GM04503 (cell line): ENCODE measurements at places on chromosomes 12 and 14.

- no peak for DNase-seq
Measured at GRCh38 chr14:63956326-63956725, 103.5 kb downstream of the SYNE2 start.

DNA sequence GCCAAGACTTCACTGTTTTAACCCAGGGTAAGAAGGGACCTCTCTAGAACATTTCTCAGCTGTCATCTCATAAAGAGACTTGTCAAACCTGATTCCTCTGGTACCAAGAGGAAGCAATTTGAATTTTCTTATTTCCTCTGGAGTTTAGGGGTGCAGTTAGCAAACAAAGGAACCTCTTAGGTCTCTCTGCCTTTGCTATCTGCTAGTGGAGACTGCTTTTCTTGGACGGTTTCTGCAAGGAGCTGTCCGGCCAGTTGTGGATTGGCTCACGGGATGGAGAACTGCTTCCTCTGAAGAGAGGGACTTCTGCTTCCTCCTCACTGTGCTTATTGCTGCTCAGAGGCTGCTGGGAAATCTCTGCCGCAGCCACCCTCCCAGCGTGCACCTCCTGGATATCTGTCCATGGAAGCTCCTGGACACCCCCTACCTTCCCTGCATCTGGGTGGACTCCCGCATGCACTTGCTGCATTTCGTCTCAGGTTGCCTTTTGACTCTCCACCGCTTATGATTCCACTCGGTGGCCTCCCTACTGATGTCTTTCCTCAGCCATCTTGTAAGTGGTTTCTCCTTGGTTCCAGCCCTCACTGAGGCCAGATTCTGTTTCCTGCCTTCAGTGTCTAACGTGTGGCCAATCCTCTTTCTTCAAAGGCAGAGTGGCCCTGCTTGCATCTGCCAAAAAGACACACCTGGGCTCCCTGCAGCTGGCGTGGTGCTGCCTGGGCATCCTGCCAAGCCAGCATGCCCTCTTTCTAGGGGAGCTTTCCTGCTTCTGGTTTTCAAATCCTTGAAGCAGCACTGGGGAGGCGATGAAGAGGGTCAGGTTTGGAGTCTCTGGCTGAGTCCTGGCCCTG is 187.3 kb downstream of the CHST11 start:
- DNase-seq, result no peak

- DNase-seq, result no peak
Measured at GRCh38 chr12:58470266-58471010, 449.9 kb downstream of the LRIG3 start.

DNA sequence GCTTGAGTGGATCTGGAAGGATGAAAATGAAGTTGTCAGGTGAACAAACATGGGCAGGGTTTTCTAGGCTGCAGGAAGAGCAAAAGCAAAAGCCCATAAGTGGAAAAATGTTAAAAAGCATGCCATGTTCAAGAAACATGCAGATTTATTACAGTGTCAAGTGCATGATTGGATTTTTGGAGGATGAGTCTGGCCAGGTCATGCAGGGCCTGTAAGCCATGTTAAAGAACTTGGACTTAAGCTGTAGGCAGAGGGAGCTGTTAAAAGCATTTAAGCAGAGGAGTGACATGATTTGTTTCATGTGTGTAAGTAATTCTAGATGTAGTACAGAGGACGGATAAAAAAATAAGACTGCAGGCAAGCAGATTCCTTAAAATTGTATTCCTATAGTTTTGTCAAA is 16.3 kb upstream of the SINHCAF start:
- DNase-seq, result no peak

GRCh38 chr12:69998011-69998410 is 173.0 kb downstream of the MYRFL start:
- no peak for DNase-seq

DNA sequence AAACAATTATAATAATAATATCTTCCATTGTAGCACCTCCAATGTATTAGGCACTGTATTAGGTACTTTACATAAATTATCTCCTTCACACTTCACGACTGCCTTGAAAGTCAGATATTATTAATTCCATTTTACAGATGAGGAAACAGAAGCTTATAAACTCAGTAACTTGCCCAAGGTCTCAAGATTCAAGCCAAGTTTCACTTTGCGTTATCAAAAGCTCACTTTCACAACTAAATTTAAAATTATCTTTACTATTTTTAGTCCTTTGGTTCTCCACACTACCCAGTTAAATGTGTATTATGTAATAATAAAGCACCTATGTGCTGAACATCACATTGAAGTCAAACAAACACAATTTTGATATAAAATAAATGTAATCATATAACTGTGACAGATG is 55.8 kb downstream of the NUMB start:
- DNase-seq, result no peak

DNA sequence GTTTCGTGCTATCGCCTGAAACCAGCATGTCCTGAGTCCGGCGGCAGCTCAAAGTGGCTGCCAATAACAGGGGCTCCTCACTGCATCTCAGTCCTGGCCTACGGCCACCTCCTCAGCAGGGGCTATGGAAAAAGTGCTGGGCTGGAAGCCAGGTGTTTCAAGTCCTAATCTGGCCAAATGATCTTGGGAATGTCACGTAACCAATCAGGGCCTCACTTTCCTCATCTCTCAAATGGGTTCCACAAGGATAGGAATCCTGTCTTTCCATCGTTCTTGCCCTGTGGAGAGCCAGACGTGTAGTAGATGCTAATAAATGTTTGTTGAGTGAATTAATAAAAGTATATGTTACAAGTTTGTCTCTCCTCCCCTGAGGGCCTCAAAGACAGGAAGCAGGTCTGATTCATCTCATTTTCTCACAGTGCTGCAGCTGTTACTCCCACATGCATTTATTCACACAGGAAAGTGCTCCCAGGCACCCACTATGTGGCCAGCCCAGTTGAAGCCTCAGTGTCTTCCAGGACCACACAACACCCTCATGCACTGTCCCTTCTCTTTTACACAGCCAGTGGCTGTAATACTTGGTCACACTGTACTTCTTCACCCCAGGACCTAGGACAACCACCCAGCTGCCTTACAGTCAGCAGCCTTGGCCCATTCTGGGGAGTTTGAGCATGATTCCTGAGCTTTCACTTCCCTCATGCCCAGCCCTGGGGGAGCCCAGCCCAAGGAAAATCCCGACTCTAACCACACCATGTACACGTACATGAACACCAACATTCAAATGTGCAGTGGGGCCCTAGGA is 5.0 kb downstream of the CMKLR1 start:
- DNase-seq, result peak; percentile 11

GRCh38 chr12:129614221-129614885 is 289.5 kb downstream of the TMEM132D start:
- DNase-seq, result no peak

- DNase-seq, result no peak
Measured at GRCh38 chr14:52551696-52552062, 626 bp downstream of the TXNDC16 start.

- no peak for DNase-seq
Measured at GRCh38 chr12:132554845-132555630, 55.3 kb downstream of the LRCOL1 start.

- DNase-seq, result no peak
Measured at GRCh38 chr12:92027701-92028440, 117.8 kb downstream of the BTG1 start.

DNA sequence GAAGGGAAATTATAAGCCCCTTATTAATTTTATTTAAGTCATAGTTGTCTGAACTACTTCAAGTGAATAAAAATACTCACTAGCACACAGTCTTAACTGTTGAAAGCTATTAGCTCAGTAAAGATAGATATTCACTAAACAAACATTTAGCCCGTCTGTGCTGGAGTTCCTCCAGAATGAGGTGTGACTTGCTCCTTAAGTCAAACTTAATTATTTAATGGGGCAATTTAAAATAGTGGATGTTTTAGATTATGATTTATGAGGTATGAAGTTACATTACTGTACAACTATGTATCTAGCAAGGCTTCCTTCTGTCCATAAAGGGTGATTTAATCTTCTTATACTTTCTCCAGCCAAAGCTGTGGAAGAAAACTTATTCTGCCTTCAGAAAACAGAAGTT is 414.0 kb upstream of the FLRT2 start:
- DNase-seq, result no peak

GRCh38 chr14:54138354-54139038 is 181.9 kb upstream of the BMP4 start:
- DNase-seq, result no peak

DNA sequence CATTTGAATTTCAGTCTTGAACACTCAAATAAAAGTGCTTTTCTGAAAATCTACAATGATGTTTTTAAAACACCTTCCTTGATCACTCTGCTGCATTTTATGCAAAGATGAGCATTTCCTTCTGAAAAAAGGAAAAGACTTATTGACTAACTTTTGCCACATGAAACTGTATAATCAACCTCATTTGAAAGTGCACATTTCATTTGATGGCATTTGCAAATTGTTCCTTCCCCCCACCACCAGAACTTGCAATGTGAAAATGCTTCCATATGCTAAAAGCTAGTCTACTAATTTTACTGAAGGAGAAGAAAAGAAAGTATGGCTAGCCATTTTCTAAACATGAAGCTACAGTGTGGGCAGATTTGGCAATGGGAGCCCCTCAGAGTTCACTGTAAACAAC is 159.2 kb downstream of the RAD51B start:
- DNase-seq, result no peak

DNA sequence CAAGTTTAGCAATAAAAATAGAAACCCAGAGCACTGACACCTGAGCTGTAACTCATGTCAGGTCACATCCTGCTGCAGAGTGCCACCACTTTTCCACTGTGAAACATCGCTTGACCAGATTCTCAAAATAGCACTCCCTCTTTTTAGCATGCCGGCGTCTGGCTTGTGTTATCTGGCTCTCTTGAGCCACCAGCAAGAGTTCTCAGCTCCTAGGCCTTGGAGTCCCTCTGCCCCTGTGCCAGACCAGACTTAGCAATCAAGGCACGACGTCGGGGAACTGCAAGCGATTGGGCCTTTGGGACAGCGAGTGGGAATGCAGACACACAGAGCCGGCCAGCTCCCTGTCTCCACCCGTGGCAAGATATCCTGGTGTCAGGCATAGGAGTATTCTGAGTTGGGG is 52.5 kb downstream of the SPIC start:
- DNase-seq, result no peak

- DNase-seq, result peak; percentile 14
Measured at GRCh38 chr14:102362084-102362483, 606 bp downstream of the CINP start.

- DNase-seq, result no peak
Measured at GRCh38 chr12:88144546-88145468, 2.7 kb downstream of the TMTC3 start.

DNA sequence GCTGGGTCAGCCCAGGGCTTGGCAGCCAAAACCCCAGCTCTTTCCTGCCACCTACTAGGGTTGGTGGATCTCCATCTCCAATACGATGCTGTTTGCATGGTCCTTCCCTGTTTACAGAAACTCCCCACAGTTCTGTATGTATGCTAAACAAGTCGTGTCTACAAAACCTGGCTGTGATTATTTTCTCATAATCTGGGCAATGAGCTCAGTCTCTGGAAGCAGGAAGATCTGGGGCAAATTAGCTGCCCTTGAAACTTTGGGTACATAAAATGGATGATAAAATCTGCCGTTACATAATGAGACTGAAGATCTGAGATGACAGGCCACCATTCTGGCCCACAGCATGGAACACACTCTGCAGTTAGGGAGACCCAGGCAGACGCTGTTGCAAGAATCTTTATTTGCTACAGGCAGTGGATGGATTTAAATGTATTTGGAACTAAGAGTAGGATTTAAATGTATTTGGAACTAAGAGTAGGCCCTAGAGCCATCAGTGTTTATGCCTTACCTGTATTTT is 31.7 kb downstream of the ACADS start:
- no peak for DNase-seq

- no peak for DNase-seq
Measured at GRCh38 chr12:68263366-68263765, 10.0 kb upstream of the IL22 start.

GRCh38 chr14:61128382-61129167 is 147.5 kb downstream of the SLC38A6 start:
- no peak for DNase-seq

GRCh38 chr12:49946086-49946485 is 4.5 kb upstream of the AQP2 start:
- no peak for DNase-seq

DNA sequence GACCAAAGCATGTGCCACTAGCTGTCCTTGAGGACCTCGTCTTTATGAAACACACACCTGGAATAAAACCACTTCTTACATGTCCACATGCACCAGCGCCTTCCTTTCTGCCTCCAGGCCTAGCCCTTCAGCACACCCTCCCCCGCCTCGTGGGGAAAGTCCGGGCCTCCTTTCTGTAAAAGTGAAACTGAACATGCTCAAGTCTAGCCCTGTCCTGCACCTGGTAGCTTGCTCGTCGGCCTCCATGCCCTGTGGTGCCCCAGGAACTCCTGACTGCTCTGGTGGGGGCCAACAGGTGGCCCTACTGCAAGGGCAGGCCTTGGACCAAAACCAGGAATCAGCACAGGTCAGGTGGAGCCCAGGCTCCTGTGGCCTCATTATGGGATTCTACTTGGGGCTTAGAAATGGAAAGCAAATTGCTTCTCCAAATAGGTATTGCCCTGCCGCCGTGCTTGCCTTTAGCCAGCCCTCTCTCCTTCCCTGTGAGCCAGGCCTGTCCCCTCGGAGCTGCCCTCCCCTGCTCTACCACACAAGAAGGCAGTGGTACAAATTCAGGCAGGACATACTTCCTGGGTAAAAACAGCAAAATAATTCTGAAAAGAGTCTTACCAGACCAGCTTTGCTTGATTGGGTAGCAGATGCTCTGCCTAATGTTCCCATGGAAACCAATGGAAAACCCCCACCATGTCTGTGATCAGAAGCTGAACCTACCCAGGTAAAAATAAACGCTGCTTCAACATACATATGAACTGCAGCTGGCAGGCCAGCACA is 43.5 kb downstream of the ERH start:
- DNase-seq, result no peak

DNA sequence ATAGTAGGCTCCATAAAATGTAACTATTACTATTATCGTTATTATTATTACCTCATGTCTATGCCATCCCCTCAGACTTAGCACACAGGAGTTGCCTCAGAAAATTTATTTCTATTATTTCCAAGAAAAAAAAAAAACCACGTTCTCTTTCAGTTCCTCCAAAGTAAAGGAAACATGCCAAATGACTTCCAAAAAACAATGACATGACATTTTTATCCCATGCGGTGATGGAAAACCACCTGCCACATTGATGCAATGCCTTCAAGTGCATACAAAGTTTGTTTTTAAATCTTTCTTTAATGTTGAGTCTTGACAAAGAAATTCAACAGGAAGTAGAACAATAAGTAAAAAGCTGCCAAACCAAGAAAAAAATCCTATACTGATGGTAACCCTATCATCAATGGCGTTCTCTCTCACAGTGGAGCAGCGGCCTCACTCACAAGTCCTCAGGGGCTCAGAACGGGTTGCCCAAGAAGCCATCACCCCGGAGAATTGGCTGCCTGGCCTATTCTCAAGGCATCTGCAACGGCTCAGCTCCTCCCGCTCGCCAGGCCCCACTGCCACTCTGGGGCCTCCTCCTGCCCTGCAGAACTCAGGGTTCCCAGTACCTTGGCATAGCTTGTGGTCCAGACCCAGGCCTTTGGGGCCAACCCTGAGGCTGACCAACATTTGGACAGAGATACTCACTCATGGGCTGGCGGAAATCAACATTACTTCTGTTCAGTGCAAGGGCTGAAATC is 51.9 kb downstream of the SERPINA3 start:
- DNase-seq, result no peak
